Spinal cord (tissue), 10 donors: ENCODE measurements at places on chromosomes 1 and 21. TPM values are rescaled to one million over a fixed set of nuclear protein-coding genes. Genes with fewer than 3 reads are reported as not detected.

- DNase-seq, result no peak
Observed at GRCh38 chr1:158330391-158331105, 783 bp downstream of the CD1B start.

DNA sequence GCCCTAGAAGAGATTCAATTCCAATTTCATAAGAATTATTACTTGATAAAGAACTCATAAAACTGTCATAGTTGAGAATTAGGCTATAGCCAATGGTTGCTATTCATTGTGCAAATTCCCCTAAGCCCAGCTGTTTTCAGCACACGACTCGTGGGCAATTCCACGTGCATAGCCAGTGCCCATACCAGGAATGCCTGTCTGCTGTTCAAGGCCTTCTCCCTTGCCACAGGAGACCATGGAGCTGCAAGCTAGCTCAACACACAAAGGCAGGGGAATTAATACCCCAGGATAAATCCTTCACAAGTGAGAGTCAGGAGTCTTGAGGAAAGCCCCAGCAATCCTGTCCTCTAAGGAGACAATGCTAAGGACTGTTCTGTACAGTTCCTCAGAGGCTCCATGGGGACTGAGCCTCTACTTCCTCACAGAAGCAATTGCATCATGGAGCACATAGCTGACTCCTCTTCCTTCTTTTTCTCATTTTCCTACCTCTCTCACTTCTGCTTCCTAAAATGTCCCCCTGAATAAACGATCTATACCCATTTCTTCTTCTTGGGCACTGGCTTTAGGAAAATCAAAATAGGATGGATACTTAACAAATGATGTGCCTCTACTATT is 19.1 kb upstream of the CHRM3 start:
- DNase-seq, result no peak

- no peak for DNase-seq
Observed at GRCh38 chr1:164609089-164609488, 50.1 kb downstream of the PBX1 start.

EDARADD gene
- 1.4 TPM for total RNA-seq

COL8A2 gene
- total RNA-seq, result 15.1 TPM

COL18A1 gene
- 62.5 TPM for total RNA-seq

POU3F1 gene
- total RNA-seq, result 2.3 TPM

DNA sequence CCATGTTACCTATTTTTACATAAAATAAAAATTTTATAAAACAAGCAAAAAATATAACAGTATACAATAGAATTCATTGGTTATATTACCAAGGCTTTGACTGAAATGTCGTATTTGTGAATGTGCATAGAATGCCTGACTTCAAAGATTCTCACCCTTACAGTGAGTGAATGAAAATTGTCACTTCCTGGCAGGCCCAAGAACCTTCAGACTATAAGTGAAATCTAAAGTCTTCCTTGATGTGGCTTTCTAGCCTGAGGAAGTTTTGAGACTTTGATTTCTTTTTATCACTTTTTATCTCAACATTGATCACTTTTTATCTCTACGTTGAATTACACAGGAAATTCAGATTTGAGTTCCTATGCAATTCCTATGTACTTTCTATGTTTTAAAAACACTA is 104.7 kb upstream of the KIAA0040 start:
- DNase-seq, result no peak

RNU1-2 gene
- 4,182 TPM for total RNA-seq

DNA sequence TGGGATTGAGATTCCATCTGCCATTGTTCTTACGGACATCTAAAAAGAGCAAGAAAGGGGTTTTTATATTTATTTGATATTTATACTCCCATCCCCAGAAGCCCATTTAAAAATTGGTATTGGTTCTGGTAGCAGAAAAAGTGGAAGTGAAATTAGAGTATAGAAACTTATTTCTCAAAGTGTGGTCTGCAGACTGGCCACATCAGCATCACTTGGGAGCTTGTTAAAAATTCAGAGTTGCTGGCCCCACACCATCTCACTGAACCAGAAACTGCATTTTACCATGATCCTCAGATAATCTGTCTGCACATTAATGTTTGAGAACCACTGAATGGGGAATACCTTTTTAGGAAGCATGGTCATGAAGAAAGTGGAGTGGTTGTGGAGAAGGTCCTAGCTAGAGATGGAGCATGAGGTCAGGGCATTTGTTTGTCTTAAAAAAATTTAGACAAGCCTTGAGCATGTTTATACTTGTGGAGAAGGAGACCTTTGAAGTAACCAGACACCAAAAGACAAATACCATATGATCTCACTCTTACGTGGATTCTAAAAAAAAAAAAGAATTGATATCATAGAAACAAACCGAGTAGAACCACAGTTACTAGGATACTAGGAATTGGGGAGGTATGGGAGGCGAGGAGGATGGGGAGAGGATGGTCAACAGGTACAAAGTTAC is 116.3 kb downstream of the ST6GALNAC3 start:
- DNase-seq, result no peak

HENMT1 gene
- 21.3 TPM for total RNA-seq

KCNK1 gene
- total RNA-seq, result 12.9 TPM
